ENCODE measurements at places on chromosomes 6 and 20.

DNA sequence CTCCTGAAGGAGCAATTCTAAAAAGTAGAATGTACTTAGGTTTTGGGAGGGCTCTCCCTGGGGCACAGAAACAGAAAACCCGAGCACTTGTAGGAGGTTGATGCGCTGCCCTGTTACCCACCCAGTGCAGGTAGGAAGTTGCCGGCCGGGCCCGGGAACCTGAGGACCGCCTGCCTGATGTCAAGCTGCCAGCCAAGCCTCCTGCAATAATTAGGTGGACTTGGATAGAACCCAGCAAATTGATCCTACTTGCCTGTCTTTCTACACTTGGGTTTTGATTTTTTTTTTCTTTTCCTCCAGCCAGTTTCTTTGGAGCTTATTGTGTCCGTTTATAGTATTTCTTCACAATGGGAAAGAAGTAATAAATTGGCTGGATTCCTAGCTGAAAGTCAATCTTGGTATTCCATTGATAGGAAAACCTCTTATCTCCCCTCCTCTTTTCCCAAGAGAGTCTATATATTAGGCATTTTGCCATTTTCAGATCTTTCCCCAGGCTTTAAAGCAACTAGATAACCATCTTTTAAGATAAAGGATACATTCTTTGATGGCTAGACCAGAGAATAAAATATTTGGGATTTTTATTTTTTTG lies 78.3 kb upstream of the FYN start:
- DNase-seq, result no peak

GRCh38 chr20:4997222-4997621 lies 4.1 kb downstream of the SLC23A2 start:
- no peak for DNase-seq

DNA sequence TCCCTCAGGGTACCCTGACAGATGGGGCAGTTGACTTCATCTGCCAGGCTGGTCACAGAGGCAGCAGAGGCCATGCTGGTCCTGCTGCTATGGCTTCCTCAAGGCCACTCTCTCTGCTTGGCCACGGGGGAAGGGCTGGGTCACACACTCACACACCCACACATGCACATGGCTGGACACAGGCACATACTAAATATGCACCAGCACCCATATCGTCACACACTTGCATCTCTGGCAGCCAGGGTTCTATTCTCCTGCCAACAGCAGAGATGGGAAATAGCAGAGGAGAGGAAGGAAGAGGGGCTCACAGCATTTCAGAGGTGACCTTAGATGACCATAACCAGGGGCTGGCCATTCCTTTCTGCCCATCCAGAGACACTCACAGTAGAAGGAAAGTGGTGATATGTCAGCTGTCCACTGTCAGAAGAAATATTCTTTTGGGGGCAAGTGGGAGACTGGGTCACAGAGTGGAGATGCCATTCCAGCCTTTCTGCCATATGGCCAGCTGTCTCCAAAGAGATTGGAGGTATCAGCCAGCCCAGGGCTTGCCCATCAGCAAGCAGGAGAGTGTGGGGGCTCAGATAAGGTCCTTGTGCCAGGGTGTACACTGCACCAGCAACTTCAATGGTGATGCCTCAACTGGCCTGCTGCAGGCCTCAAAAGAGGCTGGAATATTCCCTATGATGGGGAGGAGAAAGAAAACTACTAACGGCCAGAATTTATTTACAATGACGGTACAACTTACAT lies at the start of gene TRIM10:
TSS of gene TRIM10 (minus strand) at position 427 of the 747 bp plus-strand sequence. CDS start at position 74, 353 bp downstream.
- DNase-seq, result no peak

- DNase-seq, result no peak
These were observed 23.6 kb downstream of the BCL2L1 start for GRCh38 chr20:31698803-31699718.

Measured in renal pelvis (tissue), 12 donors.